Anterior cingulate cortex (tissue), 58 donors: ENCODE measurements at places on chromosomes 1 and 21.
A peak's percentile ranks its signal among the peaks of the same experiment; 100 is the strongest.

DNA sequence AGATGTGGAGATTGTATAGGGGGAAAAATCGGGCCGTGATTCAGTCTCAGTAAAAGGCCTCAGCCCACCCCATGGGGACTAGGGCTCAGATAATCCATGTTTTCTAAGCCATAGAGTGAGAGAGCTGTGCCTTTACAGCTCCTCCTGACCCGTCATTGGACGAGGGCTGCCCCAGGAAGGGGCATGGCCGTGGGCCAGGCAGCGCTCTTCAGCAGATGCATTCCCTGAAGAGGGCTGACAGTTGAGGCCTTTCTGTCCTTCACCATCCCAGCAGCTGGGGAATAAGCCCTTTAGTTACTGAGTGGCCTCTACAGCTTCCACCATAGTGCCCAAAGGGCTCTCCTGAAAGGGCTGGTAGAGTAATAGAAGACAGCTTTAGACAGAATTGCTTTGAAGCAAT is 57.2 kb downstream of the ST3GAL3 start:
- no peak for DNase-seq

DNA sequence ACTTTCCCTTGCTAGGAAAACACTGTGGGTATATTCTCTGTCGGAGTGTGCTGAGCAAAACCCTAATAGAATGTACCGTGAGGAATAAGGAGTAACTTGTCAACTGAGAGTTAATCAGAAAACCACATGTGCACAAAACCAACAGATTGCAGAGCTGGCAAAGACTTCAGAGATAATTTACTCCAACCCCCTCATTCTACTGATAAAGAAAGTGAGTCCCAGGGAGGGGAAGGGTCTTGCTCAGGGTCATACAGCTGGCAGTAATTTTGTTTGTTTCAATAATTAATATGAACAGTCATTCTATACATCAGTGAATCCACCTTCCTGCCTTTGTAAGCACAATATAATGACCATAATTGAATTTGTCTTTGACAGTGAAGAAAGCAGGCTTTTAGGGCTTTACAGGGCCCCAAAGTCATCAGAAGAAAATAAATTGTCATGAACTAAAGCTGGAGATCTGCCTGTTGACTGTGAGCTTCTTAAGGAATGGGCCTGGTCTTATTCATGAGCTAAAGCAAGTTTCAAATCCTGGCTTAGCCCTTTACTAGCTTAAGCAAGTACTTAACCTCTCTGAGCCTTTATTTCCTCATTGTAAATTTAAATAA is 67.2 kb upstream of the HOOK1 start:
- no peak for DNase-seq

DNA sequence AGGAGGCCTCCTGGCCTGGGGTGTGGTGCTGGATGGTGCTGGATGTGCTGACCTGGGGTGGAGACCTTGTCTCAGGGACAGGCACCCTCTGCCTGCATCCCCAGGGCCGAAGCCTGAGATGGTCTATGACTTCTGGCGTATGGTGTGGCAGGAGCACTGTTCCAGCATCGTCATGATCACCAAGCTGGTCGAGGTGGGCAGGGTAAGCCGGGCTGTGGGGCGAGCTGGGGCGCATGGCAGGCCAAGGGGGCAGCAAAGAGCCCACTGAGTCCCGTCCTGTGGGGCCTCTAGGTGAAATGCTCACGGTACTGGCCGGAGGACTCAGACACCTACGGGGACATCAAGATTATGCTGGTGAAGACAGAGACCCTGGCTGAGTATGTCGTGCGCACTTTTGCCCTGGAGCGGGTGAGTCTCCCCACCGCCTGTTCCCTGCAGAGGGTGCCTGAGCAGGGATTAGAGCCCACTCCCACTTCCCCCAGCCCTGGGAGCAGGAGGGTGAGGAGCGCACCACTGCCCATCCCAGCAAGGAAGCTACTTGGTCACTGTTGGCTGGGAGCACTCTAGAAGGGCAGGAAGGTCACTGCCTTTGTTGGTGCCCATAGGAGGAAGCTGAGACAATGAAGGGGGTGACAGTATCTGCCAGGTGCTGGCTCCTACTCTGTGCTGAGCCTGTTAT is 75.2 kb downstream of the PTPRU start:
- no peak for DNase-seq

- no peak for DNase-seq
These were observed 5.6 kb downstream of the COL8A2 start for GRCh38 chr1:36119456-36119855.

DNA sequence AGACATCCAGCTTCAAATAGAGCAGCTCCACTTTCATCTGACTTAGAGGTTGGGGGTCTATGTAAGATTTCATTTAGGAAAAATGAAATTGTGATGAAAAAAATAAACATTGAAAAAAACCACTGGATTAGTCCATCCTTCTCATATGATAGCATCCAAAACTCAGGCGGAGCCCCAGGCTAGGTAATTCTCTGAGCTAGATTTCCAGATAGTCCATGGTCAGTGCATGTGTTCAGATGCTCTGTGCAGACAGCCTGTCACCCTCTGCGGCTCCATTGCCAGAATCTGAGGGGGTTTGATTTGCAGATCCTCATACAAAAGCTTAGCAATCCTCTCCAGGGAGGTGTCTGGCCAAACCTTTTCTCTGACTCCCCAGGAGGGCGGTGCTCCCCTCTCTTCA is 49.2 kb downstream of the C8B start:
- no peak for DNase-seq

DNA sequence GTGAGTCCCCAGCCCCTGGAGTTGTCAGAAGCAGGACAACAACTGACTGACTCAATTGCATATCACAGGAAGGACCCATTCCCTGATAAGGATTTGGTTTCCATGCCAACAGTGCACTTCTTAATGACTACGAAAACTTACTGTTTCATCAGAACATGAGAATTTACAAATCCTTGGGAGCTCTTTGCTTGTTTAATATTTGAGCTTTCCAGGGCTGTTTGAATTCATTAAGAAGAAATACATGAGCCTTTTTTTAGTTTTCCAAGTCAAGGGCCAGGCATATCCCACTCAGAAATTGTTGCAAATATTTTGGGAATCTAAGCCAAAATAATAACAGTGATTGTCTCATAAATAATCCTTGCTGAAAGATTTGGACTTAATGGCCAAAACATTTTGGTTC is 27.2 kb upstream of the COL24A1 start:
- DNase-seq: no peak

GRCh38 chr1:8570465-8570864 is 247.0 kb downstream of the RERE start:
- no peak for DNase-seq

DNA sequence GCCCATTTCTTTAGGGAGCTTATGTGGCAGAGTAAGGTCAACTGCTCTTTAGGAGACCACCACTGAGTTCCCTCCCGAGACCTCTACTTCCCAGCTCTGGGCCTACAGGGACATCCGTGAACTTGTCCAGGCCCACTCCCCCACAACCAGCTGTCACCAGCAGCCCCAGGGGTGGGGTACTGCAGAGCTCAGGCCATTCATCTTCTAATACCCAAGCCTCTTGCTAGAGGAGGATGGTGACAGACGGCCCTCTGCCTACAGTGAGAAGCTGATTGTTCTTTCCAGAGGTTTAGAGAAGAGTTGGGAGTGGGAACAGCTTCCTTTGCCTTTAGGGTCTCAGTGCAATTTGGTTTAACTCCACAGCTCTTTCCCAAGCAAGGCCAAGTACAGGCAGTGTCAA is 33.2 kb upstream of the ARTN start:
- no peak for DNase-seq

DNA sequence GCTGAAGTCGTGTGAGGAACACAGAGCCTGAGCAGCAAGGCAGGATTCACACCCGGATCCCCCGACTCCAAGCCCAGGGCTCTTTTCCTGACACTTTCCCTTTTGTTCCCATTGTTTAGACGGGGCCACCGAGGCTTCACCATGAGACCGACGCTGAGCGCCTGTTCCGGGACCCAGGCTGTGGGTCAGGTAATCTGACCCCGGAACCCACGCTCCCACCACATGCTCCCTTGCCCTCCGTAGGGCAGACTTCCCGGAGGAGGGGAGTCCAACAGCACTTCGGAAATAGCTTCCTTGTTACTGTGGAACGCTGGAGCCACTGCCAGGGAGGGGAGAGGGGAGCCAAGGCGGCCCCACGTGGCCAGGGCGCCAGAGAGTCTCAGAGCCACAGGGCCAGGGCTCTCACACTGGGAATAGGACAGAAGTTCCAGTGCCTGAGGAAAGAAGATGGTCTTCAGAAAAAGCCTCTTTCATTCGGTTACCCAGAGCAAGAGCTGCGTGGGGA is 18.4 kb downstream of the RUNX3 start:
- no peak for DNase-seq

DNA sequence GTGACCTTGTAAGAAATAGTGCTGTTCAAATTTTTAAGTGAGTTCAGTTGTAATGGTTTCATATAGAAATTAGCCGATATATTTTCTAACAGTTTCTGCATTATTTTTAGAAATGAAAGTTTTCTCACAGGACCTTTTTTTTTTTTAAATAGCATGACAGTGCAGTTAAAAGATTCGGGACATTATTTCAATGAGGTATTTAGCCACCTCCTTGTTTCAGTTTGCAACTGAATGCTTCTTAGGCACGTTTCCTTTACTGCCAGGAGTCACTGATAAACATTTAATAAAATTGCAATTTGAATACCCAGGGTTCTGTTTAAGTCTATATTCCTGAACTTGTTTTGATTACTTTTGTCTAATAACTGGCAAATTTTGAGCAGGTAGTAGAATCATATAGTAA is 304.7 kb downstream of the TM2D1 start:
- no peak for DNase-seq

- no peak for DNase-seq
These were observed 18.6 kb downstream of the SLC2A5 start for GRCh38 chr1:9050803-9051202.

GRCh38 chr1:116824631-116825206 is 70.5 kb downstream of the CD2 start:
- no peak for DNase-seq

- no peak for DNase-seq
These were observed 186.4 kb downstream of the RYR2 start for GRCh38 chr1:237228421-237228820.

DNA sequence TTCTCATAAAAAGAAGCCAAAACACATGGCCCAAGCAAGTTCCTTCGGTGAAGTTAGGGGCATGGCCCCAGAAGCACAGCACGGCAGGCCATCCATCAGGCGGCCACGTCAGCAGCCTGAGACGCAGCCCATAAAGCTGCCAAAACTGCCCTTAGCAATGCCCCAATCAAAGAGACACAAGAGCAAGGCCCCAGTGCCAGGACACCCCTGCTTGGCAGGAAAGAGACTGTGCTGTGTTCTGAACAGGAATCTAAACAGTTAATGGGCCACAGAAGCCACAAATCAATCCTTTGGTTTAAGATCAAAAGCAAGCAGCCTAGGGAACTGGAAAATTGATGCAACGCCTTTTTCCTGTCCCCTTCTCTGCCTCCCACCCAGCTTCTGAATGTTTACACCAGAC is 497.0 kb upstream of the USP24 start:
- no peak for DNase-seq

GRCh38 chr21:27407271-27407670 is 440.4 kb upstream of the ADAMTS5 start:
- no peak for DNase-seq

- no peak for DNase-seq
These were observed 269.9 kb upstream of the C1orf174 start for GRCh38 chr1:4169991-4170390.

DNA sequence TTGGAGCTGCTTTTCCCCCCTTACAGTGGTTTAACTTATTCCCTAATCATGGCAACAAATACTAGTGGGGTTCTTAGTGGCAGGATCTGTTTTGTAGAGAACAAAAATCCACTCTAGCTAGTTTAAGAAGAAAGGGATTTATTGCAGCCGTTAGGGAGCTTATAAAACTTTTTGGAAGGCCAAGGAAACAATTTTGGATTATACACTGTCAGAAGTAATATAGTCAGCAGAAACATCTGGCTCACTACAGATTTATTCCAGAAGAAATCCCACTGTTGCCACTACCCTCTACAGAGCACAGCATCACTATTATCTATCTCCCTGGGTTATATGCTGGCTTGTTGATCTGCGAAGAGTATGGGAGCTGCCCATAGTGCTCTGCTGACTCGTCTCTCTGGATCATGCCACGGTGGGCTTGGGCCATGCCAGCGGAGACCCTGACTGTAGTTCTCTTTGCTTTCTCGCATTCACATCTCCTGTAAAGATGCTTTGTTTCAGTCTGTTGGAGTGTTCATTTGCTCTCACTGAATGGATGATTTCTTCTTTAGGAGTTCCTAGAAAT is 107.5 kb downstream of the ODF2L start:
- no peak for DNase-seq

DNA sequence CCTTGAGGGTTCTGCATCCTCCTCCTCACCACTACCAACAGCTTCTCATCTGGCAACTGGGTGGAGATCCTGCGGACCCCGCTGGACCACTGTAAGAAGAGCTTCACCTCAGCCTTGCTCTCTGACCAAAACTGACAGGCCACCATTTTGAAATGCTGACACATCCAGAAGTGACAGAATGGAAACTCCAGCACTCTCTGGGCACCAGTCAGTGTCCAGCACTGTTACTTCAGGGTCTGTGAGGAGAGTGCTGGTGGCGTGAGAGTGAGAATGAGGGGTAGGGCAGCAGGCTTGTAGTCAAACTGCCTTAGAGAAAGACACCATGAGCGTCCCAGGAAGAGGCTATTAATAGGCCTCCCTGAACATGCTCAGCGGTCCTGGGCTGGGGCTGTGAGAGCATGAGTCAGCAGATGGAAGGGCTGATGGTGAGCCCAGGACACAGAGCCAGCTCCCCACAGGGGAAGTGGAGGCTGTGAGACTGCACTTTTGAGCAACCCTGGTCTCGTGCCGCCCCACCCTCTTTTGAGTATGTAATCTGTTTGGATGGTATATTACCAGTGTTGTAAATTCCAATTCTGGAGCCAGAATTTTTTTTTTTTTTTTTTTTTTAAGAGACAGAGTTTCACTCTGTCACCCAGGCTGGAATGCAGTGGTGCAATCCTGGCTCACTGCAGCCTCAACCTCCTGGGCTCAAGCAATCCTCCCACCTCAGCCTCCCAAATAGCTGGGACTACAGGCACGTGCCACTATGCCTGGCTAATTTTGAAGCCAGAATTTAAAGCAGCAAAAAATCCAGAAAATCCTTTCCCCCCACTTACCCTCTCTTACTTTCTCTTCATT is 34.4 kb upstream of the SLC30A1 start:
- DNase-seq: peak; percentile 12
